ENCODE measurements at places on chromosomes 12 and 14.
A peak's percentile ranks its signal among the peaks of the same experiment; 100 is the strongest.

GRCh38 chr14:104657101-104657524 is 32.3 kb upstream of the INF2 start:
- DNase-seq: no peak

DNA sequence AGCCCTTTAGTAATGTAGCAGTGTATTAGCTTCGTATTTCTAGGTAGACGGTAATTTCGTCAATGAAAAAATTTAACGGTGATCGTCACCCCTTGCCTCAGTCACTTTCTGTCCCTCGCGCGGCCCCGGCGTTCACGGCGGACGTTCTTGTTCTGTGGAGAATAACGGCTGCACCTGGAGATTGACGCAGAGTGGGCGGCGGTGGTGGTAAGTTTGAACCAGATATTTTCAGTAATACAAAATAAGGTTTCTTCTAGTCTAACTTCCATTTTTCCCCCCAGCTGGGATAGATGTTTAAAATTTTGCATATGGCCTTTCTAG is 341 bp downstream of the ZNF10 start:
- DNase-seq: peak; percentile 31

DNA sequence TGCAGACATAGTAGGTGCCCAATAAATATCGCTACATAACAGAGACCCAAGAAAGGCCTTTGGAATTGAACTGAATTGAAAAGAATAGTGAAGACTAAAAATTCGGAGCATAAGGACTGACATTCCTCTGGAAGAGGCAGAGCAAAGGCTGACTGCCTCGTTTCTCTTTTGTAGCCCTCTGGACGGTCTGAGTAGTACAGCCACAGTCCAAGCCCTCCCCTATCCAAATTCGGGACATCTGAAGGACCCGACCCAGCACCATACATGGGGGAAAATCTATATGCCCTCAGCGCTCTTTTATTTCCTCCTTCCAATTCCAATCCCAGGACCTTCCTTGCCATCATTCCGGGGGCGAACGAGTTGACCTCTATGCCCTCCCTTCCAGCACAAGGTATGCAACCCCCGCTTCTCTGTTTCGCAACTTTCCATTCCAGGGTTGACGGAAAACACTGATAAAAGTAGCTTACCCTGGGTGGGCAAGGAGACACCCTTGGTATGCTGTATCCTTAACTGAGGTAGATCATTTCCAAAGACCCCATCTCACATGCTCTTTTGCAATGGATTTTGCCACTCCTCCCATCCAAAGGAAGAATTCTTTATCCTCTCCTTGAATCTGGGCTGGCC is 127.4 kb upstream of the MAP1LC3B2 start:
- DNase-seq: no peak

GRCh38 chr14:58744801-58745394 is 107.1 kb downstream of the DACT1 start:
- DNase-seq: no peak

DNA sequence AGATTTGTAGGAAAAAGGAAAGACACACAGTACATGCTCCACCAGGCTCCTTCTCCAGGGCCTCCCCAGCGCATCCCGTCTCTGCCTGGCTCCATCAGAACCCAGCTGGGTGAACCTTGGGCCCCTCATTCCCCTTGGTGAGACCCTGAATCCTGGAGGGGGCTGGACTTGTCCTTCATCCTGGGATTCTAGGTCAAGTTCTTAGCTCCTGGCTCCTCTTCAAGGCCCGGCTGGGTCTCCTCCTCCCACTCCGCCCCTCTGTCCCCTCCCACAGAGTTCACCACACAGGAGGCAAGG is 49.2 kb downstream of the PSMA6 start:
- no peak for DNase-seq
